ENCODE measurements at places on chromosomes 12 and 14.

DNA sequence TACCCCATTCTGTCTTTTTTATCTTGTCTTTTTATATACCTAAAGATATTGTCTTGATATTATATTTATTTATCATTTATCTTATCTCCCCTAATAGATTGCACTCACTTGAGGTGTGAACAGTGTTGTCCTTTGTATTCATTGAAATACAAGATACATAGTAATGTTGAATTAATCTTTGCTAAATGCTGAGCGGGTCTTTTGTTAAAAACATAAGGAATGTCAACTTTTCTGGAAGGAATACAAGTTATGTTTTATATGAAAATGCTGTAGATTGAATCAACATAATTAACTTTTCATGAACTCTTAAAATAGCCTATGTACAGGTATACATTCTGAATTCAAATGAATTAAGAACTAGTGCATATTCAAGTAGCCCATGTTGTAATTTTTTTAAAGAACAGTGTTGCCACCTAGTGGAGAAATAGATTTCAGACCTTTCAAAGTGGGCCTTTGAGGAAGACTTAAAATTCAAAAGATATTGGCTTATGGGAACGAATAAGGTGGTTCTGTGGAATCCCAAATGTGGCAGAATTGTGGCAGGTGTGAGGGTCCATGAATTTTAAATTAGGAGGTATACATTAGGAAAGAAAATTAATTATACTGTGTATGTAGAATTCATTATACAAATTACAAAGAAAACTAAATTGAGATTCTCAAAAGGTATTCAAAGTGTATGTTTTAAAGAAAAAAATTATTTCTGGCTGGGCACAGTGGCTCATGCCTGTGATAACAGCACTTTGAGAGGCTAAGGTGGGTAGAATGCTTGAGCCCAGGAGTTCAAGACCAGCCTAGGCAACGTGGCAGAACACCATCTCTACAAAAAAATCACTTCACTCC is 19.1 kb downstream of the BBOF1 start:
- no peak for DNase-seq

DNA sequence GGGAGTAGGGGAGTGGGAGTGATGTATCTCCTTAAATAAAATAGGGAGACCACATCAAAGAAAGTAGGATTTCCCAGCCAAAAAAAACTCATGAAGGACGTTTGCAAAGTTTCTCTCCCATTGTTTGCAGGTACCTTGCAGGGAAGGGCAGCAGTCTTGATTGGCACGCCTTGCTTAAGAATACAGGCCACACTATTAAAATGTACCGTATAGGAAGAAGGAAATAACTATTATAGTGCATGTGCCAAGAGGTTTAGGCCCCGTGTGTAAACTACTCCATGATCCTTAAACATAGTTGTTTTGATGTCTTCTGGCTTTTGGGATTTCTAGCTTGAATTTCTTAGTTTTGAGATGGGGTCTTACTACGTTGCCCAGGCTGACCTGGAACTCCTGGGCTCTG is 42.5 kb downstream of the PRORP start:
- no peak for DNase-seq

DNA sequence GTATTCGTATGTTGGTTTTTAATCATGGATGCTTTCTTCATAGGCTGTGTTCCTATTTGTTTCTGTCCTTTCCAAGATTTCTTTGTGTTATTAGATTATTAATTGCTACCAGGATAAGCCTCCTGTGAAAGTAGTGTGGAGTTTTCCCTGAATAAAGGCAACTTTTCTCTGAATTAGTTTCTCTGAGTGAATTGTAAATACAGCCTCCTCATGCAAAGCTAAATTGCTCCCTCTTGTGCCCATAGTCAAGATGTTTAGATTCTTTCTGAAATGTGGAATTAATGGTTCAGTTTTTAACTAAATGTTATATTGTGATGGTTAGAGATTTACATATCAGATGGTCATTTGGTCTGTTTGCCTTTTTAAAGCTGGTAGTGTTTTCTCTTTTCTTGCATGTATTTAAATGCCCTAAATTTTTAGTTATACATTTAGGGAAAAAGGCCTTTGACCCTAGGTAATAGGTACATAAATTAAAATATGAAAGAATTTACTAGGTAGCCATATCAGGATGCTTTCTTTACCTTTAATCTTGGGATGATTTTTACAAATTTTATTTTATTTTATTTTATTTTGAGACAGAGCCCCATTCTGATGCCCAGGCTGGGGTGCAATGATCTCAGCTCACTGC is 8.9 kb downstream of the APAF1 start:
- no peak for DNase-seq

DNA sequence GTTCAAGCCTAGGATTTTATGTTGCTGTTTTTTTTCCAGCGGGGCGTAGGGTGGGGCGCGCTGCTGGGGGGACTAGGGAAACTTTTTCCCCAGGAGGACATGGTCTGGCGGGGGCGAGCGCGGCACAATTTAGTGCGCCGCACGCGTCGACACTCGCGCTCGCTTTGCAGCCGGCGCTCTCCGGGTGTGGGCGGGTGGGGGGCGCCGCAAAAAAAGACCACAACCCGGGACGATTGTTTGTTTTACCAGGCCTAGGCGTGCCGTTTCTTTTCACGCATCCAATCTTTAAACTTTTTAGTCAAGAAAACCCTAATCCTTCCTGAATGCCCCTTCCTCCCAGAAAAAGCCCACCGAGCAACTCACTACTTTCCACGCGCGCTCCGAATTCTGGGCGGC is 865 bp upstream of the ZFP36L1 start:
- DNase-seq: no peak

DNA sequence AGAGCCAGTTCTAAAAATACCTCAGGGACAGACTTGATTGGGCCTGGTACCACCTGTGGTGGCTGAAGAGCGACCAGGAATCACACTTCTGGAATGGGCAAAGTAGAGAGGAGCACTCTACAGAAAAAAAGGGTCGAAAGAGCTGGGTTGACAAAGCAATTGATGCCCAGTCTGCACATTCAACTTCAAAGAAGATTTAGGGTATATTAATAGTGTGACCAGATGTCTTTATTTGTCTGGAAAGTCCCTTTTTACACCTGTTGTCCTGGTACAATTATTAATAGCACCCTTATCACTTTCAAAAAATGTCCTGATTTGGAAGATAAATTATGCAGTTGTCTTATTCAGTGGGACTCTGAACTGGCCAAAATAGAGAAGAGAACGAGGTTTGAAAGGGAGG is 137.5 kb downstream of the DYRK2 start:
- DNase-seq: no peak

DNA sequence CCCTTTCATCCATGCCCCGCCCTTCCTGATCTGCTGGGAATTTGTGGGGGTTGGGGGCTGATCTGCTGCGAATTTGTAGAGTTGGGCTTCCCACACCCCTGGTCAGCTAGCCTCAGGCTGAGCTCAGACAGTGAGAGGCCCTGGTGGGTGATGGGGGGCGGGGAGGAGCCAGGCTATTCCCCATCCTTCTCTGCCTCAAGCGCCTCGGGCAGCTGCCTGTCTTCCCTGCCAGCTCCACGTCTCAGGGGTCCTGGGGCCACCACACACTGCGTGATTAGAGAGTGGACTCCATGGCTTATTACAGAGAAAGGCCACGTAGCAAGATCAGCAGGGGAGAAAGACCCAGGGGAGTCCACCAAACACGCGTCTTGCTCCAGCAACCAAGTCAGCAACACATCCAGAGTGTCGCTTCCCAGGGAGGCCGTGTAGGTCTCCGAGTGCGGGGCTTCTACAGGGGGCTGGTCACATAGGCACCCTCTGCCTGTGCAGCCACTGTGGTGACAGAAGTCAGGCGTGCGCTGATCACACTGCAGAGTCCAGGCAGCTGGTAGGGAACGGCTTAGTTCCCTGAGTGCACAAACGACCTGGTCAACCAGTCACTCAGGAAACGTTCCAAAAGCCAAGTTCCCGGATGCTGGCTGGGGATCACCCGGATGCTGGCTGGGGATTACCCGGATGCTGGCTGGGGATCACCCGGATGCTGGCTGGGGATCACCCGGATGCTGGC is 254.4 kb upstream of the SFSWAP start:
- DNase-seq: peak; percentile 8

DNA sequence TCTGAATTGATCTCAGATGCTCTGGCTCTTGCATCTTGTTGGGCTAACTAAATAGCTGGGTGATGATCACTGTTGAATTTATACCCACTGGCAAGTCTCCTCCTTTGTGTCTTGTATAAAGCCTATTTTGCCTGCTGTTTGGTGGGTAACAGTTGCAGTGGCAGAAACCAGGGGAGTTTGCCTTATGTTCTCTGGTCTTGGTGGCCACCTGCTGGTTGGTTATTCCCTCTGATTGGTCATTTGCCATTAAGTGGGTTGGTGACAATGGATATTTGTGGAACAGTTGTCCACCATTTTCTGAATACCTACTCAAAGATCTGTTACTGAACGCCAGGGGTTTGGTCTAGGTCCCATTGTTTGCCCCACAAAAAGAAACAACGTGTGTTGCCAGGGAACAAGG is 52.1 kb downstream of the AVPR1A start:
- no peak for DNase-seq

DNA sequence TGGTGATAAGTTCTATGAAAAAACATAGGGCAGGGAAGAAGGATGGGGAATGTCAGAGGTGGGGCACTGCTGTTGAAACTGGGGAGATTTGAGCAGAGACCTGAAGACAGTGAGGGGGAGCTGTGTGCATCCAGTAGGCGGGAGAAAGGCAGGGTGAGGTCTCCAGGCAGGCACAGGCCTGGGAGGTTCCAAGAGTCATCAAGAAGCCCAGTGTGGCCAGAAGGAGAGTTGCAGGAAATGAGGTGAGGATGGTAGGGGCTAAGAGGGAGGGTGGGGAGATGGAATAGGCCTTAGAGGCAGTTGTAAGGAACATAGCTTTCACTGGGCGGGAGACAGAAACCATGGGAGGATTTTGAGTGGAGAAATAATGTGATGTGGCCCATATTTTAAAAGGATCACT is 341.8 kb downstream of the GLT1D1 start:
- DNase-seq: no peak

DNA sequence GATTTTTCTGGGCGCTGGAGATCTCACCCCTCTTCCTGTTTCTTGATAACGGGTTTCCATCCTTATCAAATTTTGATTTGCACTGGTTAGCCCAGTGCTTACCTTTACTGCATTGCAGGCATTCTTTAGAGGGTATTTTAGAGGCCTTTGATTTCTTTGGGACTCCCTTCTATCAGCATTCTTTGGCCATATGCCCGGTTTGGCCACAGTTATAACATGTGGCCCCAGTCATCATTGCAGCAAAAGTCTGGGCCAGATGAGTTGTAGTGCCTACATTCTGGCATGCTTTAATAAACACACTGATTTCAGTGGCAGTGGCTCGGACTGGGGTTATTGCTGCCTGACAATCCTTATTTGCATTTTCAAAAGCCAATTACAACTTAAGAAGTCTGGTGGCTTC is 82.3 kb downstream of the KCNMB4 start:
- DNase-seq: no peak

DNA sequence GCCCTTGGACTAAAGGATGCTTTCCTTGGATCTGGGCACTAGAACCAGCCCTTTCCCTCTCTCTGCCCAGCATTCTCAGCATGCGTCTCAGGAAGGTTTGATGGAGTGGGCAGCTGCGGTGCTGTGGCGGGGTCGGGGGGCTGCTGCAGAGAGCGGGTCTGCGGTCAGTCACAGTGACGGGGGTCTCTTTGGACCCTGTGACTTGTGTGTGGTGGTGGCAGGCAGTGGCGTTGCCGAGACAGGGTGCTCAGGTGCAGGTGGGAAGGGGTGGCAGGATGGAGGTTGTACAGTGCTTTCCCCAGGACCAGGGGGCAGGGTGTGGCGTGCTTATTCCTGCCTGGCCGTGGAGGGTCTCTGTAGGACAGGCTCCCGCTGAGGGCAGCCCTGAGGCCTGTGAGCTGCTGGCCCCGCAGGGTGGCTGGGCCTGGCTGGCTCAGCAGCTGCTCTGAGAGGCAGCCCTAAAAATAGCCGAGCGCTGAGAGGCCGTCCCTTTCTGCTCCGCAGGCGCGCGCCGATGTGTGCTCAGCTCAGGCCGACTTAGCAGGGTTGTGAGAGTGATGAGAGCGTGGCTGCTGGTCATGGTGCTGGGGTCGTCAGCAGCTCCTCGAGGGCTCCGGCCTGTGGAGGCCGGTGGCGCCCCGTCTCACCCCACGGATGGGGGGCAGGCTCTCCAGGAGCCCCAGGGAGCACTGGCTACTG is 9.7 kb downstream of the PACS2 start:
- DNase-seq: peak; percentile 82

GRCh38 chr14:101980251-101980650 is 15.9 kb downstream of the DYNC1H1 start:
- DNase-seq: no peak

DNA sequence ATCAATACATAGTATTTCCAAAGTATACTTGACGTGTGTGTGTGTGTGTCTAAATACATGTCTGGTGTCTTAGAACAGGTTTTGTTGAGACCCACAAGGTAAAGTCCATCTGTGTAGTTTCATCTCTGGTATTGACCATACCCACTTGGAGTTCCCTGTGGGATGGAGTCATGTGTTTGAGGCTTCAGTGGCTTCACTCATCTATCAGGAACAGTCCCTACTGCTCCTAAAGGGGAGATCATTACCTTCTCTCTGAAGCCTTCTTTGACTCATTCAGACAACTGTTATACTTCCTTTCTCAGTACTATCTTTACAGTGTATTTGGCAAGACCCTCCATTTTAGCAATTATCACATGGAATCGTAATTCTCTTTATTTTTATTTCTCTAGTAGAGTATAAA is 14.2 kb downstream of the RAB21 start:
- no peak for DNase-seq

GRCh38 chr14:90810806-90811205 is 5.4 kb downstream of the TTC7B start:
- no peak for DNase-seq

DNA sequence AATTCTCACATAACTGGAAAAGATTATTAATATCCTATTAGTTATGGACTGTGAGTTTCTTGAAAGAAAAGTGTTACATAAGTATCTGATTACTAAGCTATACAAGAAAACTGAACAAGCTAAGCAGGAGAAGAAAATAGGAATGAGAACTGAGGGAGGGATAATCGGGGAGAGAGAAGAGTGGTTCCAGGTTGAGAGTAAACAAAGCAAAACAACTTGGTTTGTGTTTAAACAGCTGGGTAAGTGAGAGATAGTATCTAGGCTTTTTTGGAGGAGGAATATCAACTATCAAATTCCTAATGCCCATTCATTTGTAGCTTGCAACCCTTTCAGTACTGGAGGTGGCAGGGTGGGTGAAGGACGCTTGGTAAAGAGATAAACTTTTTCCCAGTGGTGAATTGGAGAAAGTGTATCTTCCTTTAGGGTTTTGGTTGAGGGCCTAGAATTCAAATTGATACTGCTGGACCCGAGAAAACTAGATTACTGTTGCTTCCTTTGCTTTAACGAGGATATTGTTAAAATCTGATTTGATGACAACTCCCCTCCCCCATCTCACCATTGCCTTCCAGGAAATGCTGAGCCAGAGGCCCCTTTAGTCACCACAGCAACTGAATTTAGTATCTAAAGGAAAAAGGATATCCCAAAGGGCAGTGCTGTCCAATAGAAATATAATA is 2.0 kb upstream of the SLC2A3 start:
- DNase-seq: no peak

- no peak for DNase-seq
These were observed 68.3 kb upstream of the CPM start for GRCh38 chr12:69001251-69001650.
